T-helper 1 cell (primary cell): ENCODE measurements at places on chromosomes 12 and 14.

- no peak for DNase-seq
These were observed 118.5 kb upstream of the C14orf180 start for GRCh38 chr14:104460791-104461651.

- no peak for DNase-seq
These were observed 323.9 kb downstream of the BCL11B start for GRCh38 chr14:98947911-98948595.

DNA sequence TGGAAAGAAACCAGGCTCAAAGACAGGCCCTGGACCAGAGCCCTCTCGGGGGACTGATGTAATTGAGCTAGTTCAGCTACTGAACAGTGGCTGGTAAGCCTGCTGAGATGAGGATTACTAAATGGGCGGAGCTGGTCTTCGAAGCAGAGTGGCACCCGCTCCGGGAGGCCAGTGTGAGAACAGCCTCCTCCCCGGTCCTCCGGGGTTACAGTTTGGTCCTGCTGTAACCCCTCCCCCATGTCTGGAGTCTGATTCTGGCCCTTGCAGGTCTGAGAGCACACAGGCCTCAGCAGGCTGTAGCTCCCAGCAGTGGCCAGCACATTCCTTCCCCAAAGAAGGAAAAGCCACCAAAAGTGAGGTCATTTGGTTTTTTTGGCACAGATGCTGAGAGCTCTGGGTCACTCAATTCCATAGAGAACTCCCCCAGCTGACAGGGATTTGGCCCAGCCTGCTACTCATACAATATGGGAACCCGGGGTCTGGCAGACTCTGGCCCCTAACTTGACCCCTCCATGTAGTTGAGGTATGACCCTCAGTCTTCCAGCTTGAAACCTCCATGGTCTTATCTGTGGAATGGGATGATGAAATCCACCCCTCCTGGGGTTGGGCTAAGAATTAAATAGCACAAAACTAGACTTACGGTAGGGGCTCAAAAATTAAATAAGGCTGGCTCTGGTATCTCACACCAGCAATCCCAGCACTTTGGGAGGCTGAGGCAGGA lies 39.0 kb downstream of the ACTN1 start:
- no peak for DNase-seq

GRCh38 chr12:132604151-132604618 lies 6.2 kb downstream of the LRCOL1 start:
- DNase-seq = no peak

- DNase-seq = no peak
These were observed 5.5 kb upstream of the CELA1 start for GRCh38 chr12:51351913-51352532.

DNA sequence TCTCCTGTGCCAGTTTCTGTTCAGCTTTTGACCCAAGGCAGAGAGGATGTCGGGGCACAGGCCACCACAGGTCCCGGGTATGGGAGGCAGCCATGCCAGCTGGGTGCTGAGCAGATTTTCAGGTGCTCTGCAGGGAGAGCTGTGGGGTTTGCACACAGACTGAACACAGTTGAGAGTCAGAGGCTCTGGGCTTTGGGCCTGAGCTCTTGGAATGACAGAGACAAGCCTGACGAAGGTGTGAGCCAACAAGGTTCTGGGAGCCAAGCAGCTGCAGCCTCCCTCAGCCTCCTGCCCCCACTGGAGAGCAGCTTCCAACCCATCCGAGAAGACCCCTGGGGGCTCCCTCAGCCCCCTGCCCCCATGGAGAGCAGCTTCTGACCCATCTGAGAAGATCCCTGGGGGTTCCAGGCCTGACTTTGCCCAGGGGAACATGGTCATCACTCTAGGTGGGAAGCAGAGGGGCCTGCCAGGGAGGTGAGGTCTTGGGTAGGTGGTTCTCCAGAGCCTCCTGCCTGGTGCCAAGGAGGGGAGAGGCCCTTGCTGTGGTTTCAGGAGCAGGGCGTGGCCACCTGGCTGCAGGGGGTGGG lies 13.8 kb downstream of the FBRSL1 start:
- no peak for DNase-seq

DNA sequence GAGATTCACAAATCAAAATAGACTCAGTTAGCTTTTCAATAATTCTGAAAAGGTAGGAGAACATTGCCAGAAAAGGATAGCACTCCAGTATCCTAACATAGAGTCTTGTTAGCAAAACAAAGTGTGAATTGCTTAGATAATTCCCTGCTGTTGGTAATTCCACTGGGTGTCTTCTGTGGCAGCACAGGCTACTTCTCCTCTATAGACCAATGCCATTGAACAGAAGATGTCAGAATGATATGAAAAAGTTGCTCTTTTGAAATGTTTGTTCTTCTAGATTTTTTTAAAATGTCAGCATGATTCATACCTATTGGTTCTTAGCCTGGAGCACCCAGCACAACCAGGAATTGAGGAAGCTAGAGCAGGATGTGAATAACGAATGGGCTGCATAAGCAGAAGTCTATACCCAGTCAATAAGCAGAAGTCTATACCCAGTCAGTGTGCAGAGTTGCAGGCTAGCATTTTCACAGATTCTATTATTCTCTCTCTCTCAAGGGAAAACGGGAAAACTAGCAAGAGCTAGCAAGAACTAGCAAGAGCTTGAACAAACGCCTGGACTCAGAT lies 112.8 kb downstream of the SYT1 start:
- no peak for DNase-seq

- DNase-seq = no peak
These were observed 386.3 kb upstream of the TMTC1 start for GRCh38 chr12:30169839-30170591.

- DNase-seq = no peak
These were observed 39.3 kb downstream of the SRRM4 start for GRCh38 chr12:119020406-119021360.

DNA sequence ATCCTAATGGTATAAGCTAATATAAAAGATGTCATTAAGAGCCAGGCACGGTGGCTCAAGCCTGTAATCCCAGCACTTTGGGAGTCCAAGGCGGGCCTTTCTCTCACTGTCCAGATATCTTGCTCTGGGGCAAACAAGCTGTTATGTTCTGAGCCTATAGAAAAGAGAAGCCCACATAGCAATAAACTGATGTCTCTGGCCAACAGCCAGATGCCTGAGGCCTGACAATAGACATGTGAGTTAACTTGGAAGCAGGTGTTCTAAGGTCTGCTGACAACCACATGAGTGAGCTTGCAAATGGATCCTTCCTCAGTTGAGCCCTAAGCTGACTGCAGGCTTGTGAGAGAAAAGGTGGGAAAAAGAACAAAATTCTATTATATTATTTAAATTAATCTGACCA lies 25.0 kb downstream of the YAF2 start:
- DNase-seq = no peak

DNA sequence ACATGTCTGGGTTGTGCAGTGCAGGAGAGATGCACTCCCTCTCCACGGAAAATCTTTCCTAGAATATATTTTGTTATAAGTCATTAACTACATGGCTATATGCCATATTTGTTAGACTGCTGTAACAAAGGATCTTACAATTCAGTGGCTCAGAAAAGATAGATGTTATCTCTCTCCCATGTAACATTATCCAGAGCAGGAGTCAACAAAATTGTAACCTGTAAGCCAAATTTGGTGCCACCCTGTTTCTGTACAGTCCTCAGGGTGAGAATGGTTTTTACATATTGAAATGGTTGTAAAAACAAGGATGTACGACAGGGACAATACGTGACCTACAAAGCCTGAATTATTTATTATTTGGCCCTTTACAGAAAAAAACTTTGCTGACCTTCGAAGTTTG lies 155.5 kb downstream of the KIF21A start:
- DNase-seq = no peak

DNA sequence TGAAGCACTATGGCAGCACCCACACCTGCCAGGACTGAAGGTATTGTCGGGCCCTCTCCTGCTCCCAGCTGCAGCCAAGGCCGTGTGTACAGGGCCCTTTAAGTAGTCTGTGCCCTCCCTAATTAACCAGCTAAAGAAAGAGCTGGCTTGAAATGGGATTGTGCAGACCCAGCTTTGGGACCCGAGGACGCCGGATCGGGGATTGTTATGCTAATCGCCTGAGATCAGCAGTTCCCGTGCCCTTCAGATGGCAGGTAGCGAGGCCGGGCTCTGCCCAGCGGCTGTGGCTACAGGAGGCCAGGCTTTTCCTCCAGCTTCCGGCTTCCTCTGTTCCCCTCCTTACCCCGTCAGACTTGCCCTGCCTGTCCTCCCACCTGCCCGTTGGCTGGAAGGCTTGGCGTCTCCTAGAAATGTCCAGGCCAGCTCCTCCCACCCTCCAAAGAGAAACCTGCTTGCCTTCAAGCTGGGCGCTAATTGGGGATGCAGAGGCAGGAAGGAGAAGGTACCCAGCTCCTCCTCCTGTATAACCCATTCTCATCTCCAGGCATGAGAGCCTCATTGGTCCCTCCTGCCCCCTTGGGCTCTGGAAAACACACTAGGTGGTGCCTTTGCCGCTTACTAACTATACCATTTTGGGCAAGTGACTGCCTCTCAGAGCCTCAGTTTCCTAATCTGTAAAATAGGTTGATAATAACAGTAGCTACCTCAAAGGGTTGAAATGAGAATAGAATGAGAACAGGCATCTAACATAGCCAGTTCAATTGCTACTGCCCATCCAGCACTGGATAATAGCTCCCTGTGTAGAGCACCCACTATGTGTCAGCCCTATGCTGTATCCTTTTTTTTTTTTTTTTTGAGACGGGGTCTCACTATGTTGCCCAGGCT lies 25.8 kb upstream of the MSI1 start:
- DNase-seq = no peak

DNA sequence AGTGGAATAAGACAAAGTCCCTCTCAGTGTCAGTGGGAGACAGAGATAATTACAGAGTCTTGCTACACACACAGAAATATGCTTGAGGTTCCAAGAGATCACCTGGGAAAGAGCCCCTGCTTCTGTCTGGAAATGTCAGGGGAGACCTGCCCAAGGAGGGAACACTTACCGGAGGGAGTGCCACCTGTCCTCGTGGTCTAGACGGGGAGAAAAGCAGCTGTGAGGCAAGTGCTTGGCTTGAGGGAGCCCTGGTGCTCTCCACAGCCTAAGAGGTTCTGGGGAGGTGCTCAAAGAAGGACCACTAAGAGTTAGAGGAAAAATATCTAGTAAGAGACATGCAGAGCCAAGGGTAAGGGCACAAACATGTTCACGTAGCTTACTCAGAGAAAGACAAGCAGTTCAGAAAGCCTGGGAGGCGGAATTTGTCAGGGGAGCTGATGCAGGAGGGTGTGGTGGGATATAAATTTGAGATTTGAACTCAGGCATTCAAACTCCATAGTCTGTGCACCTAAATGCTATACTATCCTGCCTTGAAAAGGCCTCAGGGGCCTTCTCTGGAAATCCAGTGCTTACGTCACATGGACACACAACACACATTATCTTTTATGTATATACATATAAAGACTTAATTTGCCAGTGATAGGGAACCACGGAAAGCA lies 38.2 kb upstream of the GNPNAT1 start:
- DNase-seq = no peak

DNA sequence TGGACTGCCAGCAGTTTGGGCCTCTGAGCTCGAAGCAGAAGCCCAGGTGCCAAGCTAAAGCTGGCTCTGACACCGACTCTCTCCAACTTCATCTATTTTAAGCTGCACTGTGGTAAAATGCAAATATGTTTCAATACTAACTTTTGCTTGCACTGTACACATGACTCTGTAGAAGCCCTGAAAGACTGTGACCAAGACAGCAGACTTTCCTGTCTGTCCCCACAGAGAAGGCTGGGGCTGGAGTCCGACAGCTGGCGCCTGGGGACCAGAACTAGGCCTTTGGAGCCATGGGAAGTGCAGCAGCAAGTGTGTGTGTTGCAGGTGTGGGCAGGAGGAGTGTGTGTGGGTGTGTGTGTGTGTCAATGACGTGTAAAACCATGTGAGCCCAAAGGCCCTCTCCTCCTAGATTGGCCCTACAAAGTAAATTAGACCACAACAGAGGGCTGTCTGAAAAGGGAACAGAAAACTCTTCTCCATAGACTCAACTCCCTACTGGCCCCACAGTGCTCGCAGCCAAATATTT lies 16.4 kb upstream of the RAB35 start:
- DNase-seq = no peak
